Fibroblast of lung (primary cell): ENCODE measurements at places on chromosomes 3 and 15. TPM values are rescaled to one million over a fixed set of nuclear protein-coding genes. Genes with fewer than 3 reads are reported as not detected.

Gene GOLGA8M
- total RNA-seq, result 0.26 and 1.2 TPM in 2 replicates

DNA sequence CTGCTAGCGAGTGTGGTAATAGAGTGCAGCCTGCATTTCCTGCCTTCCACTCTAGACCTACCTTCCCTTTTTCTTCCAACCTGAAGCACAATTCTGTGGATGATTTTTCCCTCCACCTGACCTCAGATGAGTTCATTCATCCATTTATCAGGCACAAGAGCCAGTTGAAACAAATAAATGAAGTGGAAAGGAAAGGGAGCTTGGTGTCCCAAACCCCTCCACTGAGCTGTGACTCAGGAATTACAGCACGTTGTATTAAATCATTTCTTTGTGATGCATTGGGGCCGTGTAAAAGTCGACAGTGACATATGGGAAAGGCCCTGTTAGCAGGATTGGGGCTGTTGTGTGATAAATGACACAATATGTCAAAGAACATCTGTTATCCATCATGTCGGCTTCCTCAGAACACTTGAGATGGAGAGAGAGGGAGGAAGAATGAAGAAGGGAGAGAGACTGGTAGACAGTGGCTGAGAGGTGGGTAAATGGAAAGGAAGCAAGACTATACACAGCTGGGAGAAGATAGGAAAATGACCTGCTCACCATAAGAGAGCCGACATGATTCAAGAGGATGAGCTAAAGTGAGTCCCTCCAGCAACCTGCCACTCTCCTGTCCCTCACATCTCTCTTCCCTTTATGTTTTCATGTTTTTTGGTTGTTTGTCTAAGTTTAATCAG lies 366.0 kb downstream of the AGBL1 start:
- no peak overlapping the region for H3K27ac ChIP-seq
- H3K27me3 ChIP-seq, result no peaks in the 10 kb centered on the region
- H3K36me3 ChIP-seq, result no peaks in the 10 kb centered on the region

Gene TMEM44
- 9.2 and 14.9 TPM in 2 replicates for total RNA-seq

- H3K36me3 ChIP-seq, result no peaks in the 10 kb centered on the region
- peaks cover 2% of the 10 kb centered on the region for H3K4me1 ChIP-seq
- H3K27me3 ChIP-seq, result no peaks in the 10 kb centered on the region
- DNase-seq, result no peak
- H3K27ac ChIP-seq, result no peak overlapping the region
These were observed 3.3 kb downstream of the MME start for GRCh38 chr3:155083313-155083905.

Gene PLS1
- total RNA-seq, result 0.51 and 0.83 TPM in 2 replicates

DNA sequence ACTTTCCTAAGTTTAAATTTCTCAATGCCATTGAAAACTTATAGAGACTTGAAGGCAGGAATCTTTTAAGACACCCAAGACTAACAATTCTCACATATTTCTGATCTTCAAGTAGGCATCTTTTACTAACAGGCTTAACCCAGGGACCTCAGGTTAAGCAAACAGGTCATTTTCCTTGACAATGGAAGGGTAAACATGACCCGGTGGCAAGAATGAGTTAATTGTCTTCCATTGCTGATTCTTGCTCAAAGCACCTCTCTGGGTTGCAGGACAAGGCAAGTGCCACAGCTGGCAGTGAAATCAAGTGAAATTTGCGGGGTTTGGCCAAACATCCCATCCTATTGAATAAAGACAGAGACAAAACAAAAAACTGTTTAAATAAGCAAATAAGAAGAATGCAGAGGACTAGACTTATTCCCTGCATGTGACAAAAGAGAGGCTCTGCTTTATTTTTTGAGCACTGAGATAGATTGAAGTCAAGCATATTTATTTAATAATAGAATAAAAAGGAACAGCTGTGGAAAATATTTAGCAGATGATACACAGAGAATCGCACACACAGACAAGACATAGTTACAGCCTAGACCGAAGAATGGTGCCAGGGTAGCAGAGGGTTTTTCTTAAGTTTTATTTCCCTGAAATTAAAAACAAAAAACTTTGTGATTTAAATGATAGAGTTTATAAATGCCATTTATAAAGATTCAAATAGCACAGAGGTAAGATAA lies 56.0 kb upstream of the MITF start:
- no peak overlapping the region for H3K27ac ChIP-seq
- no peak for DNase-seq
- no peak overlapping the region for H3K4me3 ChIP-seq
